ENCODE measurements at places on chromosomes 16 and 17.

DNA sequence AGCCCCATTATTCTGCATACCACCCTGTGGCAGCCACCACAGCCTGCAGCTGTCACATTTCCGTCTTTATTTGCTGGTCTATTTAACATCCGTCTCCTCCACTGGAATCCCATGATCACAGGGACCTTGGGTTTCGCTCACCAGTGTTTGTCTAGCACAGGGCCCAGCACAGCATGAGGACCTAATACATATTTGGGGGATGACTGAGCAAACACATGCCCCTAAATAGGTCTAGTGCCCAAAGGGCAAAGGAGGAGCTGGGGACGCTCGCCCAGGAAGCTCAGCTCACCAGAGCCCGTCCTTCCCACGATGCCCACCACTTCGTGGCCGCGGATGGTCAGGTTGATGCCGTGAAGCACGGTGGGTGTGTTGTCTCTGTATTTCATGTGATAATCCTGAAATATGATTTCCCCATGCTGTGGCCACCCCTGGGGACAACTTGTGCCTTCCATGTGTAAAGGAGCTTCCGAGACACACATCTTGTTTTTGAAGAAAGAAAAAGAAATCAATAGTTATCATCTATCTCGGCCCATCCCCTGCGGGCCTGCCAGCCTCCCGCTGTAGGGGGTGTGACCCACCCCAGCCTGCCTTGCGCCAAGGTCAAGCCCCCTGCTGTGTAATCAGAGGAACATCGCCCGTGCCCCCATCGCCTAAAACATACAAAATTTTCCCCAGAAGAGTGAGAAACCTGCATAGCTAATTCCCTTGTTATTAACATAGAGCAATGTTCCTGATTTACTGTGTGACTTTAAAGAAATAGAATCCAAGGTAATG lies 21.0 kb upstream of the ABCC12 start:
- DNase-seq: no peak

DNA sequence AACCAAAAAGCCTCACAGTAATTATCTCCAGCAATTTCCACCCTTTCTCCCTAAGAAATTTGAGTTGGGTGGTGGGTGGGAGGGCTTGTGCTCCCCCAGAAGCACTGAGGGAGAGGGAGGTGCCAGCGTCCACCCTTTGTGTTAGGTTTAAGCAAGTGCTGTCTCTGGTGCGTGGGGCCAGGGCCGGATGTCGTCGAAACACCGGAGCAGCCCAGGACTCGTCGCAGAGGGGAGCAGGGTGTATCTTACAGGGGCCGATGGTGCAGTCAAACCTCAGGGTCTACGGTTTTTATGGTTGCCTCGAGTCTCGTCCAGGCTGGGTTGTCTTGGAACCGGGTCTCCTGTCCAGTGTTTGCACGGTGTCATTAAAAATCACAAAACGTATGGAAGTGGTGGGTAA lies 35.3 kb downstream of the METRNL start:
- DNase-seq: no peak

GRCh38 chr17:40726919-40727318 lies 23.4 kb upstream of the KRT24 start:
- no peak for DNase-seq

GRCh38 chr17:65079489-65079900 lies 23.0 kb upstream of the GNA13 start:
- no peak for DNase-seq

- DNase-seq: no peak
These were observed 5.2 kb downstream of the SLFN11 start for GRCh38 chr17:35368081-35368830.

- DNase-seq: no peak
These were observed 36.2 kb upstream of the MRPS23 start for GRCh38 chr17:57886020-57886419.

DNA sequence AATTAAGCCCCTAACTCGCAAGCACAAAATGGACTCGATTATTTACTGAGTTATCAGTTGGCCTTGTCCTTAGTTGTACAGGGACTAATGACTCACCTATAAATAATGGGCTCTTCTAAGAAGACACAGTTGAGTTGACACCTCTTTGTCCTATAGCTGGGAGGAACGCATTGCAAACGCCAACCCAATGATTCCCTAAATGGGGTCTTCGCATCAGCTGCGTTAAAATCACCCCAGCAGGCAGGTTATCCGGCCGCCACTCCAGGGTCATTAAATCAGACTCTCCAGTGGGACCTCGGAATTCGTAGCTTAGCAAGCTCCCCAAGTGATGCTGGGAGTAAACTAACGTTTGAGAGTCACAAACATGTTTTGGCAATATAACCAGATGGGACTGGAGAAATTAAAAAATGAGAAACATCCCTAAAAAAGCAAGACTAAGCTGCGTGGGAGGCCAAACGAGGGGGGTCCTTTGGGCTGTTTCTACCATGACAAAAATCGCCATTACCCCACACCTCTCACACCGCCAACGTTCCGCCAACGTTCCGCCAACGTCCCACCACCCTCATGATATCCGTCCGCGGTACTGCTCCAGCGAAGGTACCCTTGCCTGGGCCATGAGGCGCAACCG lies 932 bp upstream of the NFE2L1 start:
- no peak for DNase-seq

DNA sequence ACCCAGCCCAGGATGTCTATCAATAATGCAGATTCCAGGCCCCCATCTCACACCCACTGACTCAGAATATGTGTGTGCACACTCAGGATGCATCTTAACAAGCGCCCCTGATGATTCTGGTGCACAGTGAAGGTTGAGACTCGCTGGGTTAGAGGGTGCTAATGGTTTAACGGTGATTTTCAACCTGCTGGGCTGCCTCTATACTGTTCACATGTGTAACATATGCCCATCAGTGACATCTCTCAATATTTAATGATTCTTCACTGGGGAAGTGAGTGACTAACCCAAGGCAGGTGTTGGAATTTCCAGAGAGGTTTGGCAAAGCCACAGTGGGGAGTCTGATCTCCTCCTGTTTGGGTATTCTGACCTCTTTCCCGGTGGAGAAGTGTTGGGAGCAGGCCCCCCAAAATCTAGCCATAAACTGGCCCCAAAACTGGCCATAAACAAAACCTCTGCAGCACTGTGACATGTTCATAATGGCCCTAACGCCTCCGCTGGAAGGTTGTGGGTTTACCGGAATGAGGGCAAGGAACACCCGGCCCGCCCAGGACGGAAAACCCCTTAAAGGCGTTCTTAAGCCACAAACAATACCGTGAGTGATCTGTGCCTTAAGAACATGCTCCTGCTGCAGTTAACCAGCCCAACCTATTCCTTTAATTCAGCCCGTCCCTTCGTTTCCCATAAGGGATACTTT lies 4.1 kb upstream of the DOC2B start:
- no peak for DNase-seq

DNA sequence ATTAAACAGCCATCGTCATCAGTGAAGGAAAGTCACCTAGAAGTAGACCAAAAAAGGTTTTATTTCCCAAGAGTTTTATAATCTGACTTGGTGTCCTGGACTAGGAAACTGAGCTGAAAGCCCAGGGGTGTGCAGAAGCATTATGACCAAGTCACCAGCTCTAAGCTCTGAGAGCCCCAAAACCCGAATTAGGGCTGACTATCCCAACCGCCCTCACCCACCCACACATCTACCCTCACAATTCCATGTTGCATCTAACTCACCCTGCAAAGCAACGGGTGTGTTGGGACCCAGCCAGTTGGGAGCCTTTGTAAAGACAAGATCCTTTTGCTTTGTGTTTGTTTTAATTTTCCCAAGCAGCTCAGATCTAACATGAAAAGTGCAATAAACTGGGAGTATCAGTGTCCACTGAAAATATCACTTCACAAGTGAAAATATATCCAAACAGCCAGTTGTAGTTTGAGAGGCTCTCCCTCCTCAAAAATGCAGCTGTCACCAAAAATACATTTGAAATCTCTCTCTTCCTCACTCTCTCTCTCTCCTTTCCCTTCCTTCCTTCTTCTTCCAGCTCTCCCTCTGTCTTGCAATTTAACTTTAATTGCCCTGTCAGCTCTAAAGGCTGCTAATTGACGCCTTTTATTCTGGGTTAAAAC lies 16.2 kb upstream of the NOG start:
- DNase-seq: no peak

DNA sequence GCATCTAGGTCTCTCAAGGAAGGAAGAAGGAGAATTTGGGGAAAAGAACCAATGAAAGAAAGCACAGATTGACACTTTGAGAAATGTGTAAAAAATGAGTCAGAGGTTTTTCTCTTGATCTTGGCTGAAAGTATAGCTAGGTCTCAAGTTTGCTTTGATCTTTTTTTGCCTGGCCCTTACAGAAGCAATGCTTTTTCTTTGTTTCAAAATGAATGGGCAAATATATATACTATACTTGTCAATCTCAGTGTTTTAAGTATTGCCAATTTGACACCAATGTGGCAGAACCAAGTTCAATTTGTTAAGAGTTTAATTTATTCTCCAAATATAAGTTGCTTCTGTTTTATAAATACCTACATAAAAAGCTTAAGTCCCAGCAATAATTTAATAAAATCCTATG lies 119.6 kb downstream of the PPM1E start:
- no peak for DNase-seq

Data from NCI-H526 treated with DMSO at 0.1 percent for 48 hours (cell line).